Testis (tissue), 5 donors: ENCODE measurements at places on chromosomes 6 and 20. TPM values are rescaled to one million over a fixed set of nuclear protein-coding genes. Genes with fewer than 3 reads are reported as not detected.

Gene RGS19
- total RNA-seq = 10.4 TPM

- no peaks in the 10 kb centered on the region for H3K4me1 ChIP-seq
- H3K27me3 ChIP-seq = no peaks in the 10 kb centered on the region
- H3K27ac ChIP-seq = no peak overlapping the region
These were observed 91.4 kb downstream of the PRKN start for GRCh38 chr6:162636167-162636566.

GRCh38 chr6:33173535-33174180 is 18.6 kb downstream of the COL11A2 start:
- no peak overlapping the region for H3K4me3 ChIP-seq
- H3K4me1 ChIP-seq = no peaks in the 10 kb centered on the region
- no peak for DNase-seq
- no peak overlapping the region for H3K27ac ChIP-seq
- H3K27me3 ChIP-seq = no peaks in the 10 kb centered on the region

GRCh38 chr6:36145495-36145894 is 15.2 kb downstream of the MAPK13 start:
- no peak overlapping the region for H3K4me3 ChIP-seq
- H3K27ac ChIP-seq = no peak overlapping the region
- H3K27me3 ChIP-seq = no peaks in the 10 kb centered on the region
- DNase-seq = no peak

DNA sequence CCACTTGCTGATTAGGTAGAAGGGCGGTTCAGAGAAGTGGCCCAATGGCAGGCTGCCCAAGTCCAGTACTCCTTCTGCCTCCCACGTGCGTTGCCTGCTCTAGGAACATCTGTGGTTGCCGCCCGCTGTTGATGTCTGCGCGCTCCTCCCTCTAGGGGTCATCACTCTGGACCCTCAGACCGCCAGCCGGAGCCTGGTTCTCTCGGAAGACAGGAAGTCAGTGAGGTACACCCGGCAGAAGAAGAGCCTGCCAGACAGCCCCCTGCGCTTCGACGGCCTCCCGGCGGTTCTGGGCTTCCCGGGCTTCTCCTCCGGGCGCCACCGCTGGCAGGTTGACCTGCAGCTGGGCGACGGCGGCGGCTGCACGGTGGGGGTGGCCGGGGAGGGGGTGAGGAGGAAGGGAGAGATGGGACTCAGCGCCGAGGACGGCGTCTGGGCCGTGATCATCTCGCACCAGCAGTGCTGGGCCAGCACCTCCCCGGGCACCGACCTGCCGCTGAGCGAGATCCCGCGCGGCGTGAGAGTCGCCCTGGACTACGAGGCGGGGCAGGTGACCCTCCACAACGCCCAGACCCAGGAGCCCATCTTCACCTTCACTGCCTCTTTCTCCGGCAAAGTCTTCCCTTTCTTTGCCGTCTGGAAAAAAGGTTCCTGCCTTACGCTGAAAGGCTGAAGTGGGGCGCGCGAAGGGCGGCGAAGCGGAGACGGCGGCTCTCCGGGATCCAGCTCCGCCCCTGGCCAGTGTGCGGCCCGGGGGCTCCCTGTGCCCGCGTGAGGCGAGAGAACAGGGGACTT is 8.5 kb downstream of the TRIM15 start:
- peak overlapping the region; percentile 15 for H3K4me3 ChIP-seq
- H3K27ac ChIP-seq = no peak overlapping the region
- DNase-seq = peak; percentile 52
- no peaks in the 10 kb centered on the region for H3K27me3 ChIP-seq
- H3K36me3 ChIP-seq = no peaks in the 10 kb centered on the region

GRCh38 chr6:15876406-15876805 is 213.6 kb upstream of the DTNBP1 start:
- no peak overlapping the region for H3K4me3 ChIP-seq
- H3K27me3 ChIP-seq = no peaks in the 10 kb centered on the region
- no peak for DNase-seq
- H3K4me1 ChIP-seq = peaks cover 4% of the 10 kb centered on the region
- no peaks in the 10 kb centered on the region for H3K36me3 ChIP-seq
- H3K27ac ChIP-seq = no peak overlapping the region

DNA sequence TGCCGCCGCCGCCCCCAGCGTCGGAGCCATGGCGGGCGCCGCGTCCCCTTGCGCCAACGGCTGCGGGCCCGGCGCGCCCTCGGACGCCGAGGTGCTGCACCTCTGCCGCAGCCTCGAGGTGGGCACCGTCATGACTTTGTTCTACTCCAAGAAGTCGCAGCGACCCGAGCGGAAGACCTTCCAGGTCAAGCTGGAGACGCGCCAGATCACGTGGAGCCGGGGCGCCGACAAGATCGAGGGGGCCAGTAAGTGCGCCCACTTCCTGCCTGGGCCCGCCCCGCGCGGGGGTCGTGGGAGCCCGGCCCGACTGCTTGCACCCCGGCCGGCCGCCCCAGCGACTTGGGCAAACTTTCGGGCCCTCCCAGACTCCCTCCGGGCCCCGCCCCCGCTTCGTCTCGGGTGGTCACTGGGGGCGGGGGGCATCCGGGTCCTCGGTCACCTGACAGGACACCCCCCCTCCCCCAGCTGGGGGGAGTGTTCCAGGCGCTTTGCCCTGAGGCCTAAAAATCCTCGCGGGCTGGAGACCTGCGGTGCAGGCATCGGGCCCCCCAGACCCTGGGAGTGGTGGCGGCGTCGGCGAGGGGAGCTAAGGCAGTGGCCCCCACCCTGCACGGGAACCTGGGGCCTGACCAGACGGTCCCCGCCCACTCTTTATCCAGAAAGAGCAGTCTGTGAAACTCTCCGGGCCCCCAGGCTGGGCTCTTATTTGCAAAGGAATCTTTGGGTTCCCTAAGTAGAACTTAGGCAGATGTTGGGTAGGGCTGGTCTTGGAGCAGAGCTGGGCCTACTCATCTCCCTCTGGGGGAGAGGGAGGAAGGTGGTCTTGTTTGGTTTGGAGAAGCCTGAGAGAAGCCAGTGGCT is 501 bp downstream of the PLCG1 start:
- peak overlapping the region; percentile 83 for H3K27ac ChIP-seq
- H3K27me3 ChIP-seq = no peaks in the 10 kb centered on the region
- H3K4me3 ChIP-seq = peak overlapping the region; percentile 69
- H3K36me3 ChIP-seq = no peaks in the 10 kb centered on the region

GRCh38 chr6:33854572-33855030 is 50.8 kb upstream of the MLN start:
- no peak overlapping the region for H3K27ac ChIP-seq
- DNase-seq = no peak
- H3K4me1 ChIP-seq = no peaks in the 10 kb centered on the region
- H3K4me3 ChIP-seq = no peak overlapping the region
- H3K36me3 ChIP-seq = no peaks in the 10 kb centered on the region

DNA sequence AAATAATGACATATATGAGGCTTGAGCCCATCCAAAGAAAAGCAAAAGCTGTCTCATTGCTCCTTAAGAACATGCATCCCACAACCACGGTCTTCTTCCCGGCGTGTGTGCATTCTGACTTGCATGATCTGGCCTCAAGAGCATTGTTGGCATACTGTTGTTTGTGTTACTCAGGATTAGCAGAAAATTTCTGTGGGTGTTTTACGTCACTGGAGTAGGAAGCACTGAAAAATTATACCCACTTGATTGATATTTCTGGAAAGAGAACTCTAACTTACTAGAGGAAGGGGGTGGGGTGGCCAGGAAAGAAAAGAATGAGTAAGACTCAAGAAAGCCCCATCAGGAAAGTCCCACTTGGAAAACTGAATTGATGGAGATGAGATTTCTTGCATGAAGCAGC is 326.2 kb upstream of the PRDM1 start:
- no peaks in the 10 kb centered on the region for H3K27me3 ChIP-seq
- no peak overlapping the region for H3K4me3 ChIP-seq
- no peak for DNase-seq

DNA sequence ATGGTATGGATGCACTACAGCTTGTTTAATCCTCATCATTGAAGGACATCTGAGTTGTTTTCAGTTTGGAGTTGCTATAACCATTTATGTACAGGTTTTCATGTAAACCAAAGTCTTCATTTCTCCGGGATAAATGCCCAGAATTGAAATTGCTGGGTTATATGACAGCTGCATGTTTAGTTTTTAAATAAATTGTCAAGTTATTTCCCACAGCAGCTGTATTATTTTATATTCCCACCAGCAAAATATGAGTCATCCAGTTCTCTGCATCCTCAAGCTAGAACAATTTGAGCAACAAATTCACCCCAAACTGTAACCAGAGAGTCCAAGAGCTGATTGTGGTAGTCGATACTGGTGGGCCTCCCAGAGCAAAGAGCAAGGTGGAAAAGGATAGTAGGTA is 161.0 kb upstream of the PRND start:
- no peaks in the 10 kb centered on the region for H3K4me1 ChIP-seq
- H3K27ac ChIP-seq = no peak overlapping the region
- no peak for DNase-seq
- no peaks in the 10 kb centered on the region for H3K36me3 ChIP-seq
- no peaks in the 10 kb centered on the region for H3K27me3 ChIP-seq

DNA sequence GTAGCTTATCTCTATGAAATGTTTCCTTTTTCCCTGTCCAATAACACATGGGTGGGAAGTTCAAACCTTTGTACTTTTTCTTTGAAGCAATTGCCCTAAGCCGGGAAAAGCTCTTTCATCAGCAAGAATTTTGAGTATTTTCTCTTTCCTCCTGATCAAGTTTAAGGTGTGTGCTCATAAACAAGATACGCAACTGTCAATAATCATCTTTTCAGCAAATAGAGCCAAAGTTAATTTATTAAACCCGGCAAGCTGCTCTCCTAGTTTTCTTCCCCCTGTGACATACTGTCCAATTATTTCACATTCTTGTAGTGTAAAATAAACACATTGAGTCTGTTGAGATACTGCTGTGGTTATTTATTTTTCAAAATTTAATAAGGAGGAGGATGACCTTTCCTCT is 194.4 kb downstream of the EDN1 start:
- H3K4me1 ChIP-seq = no peaks in the 10 kb centered on the region
- H3K4me3 ChIP-seq = no peak overlapping the region
- H3K36me3 ChIP-seq = no peaks in the 10 kb centered on the region
- no peak overlapping the region for H3K27ac ChIP-seq

GRCh38 chr20:39108746-39109145 is 146.6 kb downstream of the DHX35 start:
- H3K27ac ChIP-seq = no peak overlapping the region
- no peak overlapping the region for H3K4me3 ChIP-seq
- no peaks in the 10 kb centered on the region for H3K4me1 ChIP-seq
- no peaks in the 10 kb centered on the region for H3K36me3 ChIP-seq
- H3K27me3 ChIP-seq = no peaks in the 10 kb centered on the region

DNA sequence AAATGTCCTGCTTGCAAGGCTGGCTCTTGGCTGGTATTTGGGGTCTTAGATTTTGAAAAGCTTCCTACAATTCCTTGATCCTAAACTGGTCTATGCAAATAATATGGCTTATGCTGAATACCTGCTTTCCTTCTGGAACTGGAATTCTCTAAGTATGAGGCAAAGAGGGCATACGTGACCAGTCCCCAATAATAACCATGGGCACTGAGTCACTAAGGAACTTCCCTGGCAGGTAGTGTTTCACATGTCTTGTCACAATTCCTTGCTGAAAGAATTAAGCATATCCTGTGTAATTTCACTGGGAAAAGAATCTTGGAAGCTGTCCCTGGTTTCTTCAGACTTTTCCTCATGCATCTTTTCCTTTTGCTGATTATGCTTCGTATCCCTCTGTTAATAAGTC is 106.5 kb downstream of the MMS22L start:
- H3K36me3 ChIP-seq = no peaks in the 10 kb centered on the region
- no peak overlapping the region for H3K4me3 ChIP-seq
